ENCODE measurements at places on chromosomes 4 and X. TPM values are rescaled to one million over a fixed set of nuclear protein-coding genes. Genes with fewer than 3 reads are reported as not detected.

Gene CT55
- total RNA-seq, result not detected

Gene MAGEB1
- total RNA-seq, result not detected

Gene GC
- total RNA-seq, result not detected

Gene VCX2
- not detected for total RNA-seq

Gene ERAS
- not detected for total RNA-seq

Gene CORIN
- under 0.01 TPM for total RNA-seq

Gene KLKB1
- total RNA-seq, result not detected

Data from thoracic aorta endothelial cell (primary cell).